ENCODE measurements at places on chromosomes 11 and 22. TPM values are rescaled to one million over a fixed set of nuclear protein-coding genes. Genes with fewer than 3 reads are reported as not detected.

- no peak for DNase-seq
Measured at GRCh38 chr11:123773026-123773425, 18.7 kb upstream of the OR6X1 start.

DNA sequence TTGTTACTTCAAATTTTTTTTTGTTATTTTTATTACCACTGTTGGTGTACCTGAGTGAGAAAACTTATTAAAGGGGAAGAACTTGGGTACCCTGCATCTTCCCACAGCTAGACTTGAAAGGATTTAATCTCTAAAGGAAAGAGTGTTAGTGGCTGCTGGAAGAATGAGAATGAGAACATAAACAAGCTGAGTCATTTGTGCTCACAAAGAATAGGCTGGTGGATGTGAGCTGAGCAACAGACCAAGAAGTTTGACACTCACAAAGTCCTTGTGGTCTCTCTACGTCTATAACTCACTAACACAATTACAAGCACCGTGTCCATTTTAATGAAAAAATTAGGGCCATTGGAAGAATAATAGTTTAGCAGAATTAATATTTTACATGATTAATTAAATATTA is 217.6 kb upstream of the ANO5 start:
- DNase-seq: no peak

DNA sequence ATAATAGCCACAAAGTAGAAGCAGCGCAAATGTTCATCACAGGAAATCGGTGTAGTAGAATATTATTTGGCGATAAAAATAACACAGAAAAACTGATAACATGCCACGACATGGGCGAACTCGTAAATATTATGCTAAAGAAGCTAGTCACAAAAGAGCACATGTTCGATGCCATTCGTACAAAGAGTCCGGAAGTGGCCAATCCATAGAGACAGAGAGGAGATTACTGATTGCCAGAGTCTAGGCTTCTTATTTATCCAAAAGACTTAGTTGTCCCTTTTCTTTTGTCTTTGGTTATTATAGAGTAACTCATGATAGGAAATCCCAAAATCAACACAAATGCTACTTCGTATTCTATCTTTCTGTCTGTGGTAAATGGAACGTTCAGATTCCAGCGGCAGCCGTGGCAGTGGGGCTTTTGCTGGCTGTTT is 56.5 kb downstream of the MED15 start:
- DNase-seq: no peak

DNA sequence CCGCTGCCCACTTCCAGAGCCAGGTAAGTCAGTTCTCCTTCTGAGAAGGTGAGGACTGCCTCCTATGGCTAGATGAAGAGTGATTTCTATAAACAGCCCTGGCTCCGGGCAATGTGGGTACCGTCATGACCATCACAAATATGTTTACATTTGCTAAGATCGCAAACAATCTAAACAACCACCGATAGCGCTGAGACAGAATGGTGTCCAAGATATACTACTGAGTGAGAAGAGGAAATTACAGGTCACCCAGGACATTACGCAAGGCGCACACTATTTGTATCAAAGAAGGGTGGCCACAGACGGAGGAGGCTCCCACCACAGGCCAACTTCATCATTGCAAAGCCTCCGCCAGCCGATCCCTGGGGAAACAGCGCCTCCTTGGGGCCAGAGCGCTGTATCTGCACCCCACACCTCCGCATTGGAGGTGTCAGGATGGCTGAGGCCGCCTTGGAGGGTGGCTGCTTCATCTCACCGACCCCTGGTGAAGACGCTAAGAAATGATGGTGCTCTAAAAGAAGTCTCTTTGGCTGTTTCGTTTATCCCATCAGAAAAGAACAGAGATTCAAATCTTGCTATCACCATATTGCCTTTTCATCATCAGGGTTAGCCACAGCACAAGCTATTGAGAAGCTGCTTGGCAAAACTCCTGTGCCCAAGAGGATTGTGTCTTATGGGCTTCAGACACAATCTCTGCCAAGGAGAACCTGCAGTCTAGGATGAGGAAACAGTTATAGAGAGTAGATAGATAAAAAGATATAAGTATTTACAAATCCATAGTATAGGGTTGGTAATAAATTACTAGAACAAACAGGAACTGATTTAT is 12.3 kb upstream of the ASRGL1 start:
- DNase-seq: peak; percentile 69

GRCh38 chr22:30115705-30116104 is 35.4 kb downstream of the HORMAD2 start:
- no peak for DNase-seq

DNA sequence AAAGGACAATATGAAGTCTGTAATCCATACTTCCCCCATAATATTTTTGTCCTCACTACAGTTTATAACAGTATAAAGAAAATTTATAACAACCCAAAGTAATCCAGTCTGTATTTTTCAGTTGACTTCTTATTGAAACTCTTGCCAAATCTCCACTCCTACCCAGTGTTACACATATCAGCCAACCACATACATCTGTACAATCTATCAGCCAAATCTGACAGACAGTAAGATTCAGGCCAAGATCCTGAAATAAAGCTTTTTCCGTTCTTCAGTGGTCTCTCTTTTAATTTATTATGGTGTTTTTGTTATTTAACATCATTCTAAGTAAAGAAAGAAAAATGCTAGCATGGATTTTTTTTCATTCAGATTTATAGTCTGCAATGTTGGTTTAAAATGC is 2370.9 kb upstream of the RAG2 start:
- DNase-seq: no peak

DNA sequence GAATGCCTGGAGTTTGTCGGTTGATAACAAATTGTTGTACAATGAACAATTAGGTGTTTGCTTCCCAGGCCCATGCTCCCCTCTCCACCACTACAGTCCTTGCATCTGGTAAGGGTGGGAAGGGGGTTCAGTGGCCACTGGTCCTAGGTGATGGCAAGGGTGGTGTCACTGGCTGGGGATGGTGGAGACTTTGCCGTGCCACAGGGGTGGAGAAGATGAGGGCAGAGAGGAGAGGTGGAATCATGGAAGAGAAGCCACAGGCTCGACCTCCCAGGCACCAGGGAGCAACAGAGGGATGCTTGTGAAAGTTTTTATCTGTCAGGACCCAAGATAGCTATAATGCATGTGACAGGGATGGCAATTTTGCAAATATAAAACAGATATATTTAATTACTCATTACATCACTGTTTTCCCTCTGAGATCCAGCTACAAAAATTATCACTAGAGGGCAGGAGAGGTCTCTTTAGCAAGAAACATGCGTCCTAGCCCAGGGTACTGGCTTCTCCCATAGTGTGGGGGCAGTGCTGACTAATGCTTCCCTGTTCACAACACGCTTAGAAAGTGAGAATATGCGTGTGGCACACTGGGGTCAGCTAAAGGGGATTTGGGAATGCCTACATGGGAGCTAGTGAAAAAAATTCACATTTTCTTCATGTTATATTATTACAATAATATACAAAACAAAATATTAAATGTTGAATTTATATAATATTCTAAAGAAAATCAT is 49.0 kb upstream of the AMPD3 start:
- DNase-seq: no peak

GRCh38 chr11:75689863-75690609 is 21.2 kb upstream of the MAP6 start:
- DNase-seq: no peak

C22orf42 gene
- not detected for total RNA-seq

P2RX6 gene
- not detected for total RNA-seq

TPBGL gene
- total RNA-seq: 0.43 TPM

CTSF gene
- total RNA-seq: 3.8 TPM

All from natural killer cell treated with Interleukin-12 subunit alpha and Interleukin-12 subunit beta and Interleukin-15 and Interleukin-18, amount 100 ng/mL, for 72 hours (primary cell).